Gastrocnemius medialis (tissue), 4 donors: ENCODE measurements at places on chromosomes 16 and 17. TPM values are rescaled to one million over a fixed set of nuclear protein-coding genes. Genes with fewer than 3 reads are reported as not detected.

DNA sequence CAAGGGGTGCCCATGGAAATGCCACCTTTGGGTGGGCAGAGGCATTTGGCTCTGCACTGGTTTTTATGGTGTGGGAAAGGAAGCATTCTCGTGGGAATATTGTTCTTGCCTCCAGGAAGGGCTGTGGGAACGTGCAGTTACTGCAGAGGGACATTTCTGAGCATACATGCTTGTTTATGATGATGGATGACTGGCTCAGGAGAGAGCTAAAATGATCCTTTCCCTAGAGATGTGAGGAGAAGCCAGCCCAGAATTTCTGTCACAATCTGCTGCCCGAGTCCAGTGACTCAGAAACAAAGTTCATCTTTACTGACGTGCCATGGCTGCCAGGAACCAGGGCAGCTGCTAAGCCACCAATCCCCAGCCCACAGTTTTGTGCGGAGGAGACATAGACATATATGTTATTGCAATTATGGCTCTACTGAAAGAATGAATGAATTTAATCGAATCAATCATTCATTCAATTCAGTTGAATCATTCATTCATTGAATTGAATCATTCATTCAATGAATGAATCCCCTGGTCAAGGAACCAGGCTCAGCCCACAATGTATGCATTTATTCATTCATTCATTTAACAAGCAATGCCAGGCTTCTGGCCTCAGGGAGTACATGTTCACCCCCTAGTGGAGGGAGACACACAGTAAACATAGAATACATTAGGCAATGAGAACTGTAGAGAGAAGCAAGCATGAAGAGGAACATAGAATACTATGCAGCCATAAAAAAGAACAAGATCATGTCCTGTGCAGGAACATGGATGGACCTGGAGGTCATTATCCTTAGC is 414.4 kb upstream of the HSBP1 start:
- no peak for DNase-seq
- no peaks in the 10 kb centered on the region for H3K4me1 ChIP-seq
- H3K27ac ChIP-seq = no peak overlapping the region

DNA sequence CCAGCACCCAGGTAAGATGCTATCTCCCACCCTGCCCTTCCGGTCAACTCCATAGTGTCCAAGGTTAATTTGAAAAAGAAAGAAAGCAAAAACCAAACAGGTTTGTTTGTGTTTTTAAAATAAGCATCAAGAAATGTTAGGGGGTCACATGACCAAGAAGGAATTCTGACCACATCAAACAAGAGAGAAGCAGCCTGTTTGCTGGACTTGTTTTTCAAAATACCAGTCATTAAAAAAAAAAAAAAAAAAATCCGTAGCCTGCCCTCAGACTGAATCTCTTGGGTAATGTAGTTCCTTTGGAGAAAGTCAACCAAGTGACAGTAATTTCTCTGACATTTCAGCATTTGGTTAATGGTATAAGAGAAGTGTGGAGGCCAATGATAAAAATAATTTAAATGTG is 38.4 kb downstream of the HNF1B start:
- no peaks in the 10 kb centered on the region for H3K4me1 ChIP-seq
- no peak for DNase-seq
- no peaks in the 10 kb centered on the region for H3K36me3 ChIP-seq
- H3K27me3 ChIP-seq = no peaks in the 10 kb centered on the region
- no peak overlapping the region for H3K27ac ChIP-seq

Gene MYH1
- 2,066 TPM for total RNA-seq

DNA sequence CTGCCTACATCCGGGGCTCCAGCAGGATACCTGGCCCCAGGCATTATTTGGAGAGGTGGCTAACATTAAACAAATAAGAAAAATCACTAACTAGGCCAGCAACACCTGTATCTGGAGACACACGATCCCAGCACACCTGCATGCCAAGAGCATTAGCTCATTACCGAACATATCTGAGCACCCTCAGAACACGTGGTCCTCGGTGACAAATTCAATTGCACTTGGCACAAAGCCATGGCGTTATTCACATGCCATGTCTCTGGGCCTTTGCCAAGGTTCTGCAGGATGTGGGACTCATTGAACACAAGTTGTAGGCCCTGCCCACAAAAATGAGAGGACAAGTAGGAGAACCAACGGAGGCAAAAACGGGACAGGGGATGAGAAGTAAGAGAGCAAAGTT is 552.3 kb downstream of the TOX3 start:
- H3K36me3 ChIP-seq = no peaks in the 10 kb centered on the region
- no peak overlapping the region for H3K27ac ChIP-seq
- no peak for DNase-seq
- no peaks in the 10 kb centered on the region for H3K27me3 ChIP-seq

GRCh38 chr17:47694581-47695428 is 844 bp downstream of the TBKBP1 start:
- H3K36me3 ChIP-seq = no peaks in the 10 kb centered on the region
- no peaks in the 10 kb centered on the region for H3K27me3 ChIP-seq
- peak; percentile 65 for DNase-seq
- peak overlapping the region; percentile 95 for H3K27ac ChIP-seq
- peak overlapping the region; percentile 99 for H3K4me3 ChIP-seq
- peaks cover 17% of the 10 kb centered on the region for H3K4me1 ChIP-seq

DNA sequence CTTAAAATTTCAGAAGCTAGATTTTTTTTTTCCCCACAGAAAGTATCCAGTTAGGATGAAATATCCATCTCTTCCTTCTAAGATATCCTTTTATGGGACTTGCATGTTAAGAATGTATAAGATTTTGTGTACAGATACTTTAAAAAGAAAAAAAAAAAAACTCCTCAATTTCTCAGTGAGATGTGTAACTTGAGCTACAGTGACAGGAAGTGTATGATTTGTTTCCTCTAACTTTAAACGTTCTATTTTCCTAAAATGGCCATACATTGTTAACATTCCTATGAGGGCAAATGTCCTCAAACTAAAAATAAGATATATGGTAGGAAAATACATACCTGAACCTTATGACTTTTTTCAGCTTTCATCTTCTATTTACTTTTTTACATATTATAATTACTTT is 8.9 kb downstream of the FBXO47 start:
- H3K36me3 ChIP-seq = no peaks in the 10 kb centered on the region
- no peak overlapping the region for H3K4me3 ChIP-seq
- no peaks in the 10 kb centered on the region for H3K27me3 ChIP-seq
- DNase-seq = no peak
- no peaks in the 10 kb centered on the region for H3K4me1 ChIP-seq
- H3K27ac ChIP-seq = no peak overlapping the region
